CD4-positive, alpha-beta T cell treated with Interleukin-17A for 4 hours (primary cell): ENCODE measurements at places on chromosomes 5 and 9.
A peak's percentile ranks its signal among the peaks of the same experiment; 100 is the strongest.

- DNase-seq: no peak
Observed at GRCh38 chr5:72427488-72428437, 79.4 kb downstream of the ZNF366 start.

DNA sequence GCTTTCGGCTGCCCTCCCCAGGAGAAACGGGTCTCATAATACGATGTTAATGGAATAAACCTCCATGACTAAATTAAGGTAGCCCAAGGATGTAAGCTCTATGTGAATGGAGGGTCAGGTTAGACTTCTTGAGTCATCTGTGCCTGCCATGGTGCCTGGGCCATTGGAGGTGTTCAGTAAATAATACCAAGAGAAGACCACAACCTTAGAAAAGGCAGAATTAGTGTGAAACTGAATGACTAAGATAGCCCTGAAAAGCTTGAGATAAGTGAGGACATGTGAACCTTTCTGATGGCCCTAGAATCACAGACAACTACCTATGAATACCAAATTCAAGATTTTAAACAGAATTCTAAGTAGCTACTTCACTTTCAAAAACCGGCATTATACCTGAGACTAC lies 160.6 kb downstream of the KIAA0825 start:
- no peak for DNase-seq

GRCh38 chr5:77637170-77637997 lies 1.1 kb downstream of the OTP start:
- DNase-seq: no peak

DNA sequence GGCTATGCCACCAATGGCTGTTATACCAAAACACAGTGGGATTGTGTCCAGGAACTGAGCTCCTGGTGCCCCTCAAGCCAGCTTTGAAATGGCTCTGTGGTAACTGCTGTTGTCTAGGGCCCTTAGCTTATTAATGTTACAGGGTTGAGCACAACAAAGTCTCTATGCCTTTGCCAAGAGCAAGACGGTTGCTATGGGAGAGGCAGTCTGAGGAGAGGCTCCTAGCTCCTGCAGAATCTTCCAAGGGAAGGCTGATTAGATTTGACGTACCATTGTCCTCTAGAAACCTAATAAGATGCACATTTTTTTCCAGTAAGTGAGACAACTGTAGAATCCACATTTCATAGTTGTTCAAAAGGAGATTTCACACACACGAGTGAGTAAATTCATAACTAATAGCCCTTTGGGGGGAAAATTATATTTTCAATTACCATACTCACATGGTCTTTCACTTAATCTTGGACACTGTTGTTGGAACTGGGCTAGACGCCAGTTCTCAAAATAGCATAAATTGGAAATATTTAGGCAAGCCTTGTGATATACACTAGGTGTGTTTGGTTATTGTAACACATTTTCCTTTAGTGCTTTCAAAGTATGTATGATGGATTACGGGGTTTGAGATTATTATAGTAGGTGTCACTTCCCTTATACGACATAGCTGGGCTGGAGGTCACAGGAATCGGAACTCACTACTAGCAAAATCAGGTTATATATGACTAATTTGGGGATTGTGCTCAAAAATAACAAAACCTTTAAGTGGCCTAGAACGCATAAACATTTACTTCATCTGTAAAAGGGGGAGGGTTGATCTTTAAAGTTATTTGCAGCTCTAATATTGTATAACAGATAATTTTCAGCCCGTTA lies 186.3 kb upstream of the EGFLAM start:
- DNase-seq: no peak

- no peak for DNase-seq
Observed at GRCh38 chr5:149213264-149213880, 58.3 kb upstream of the AFAP1L1 start.

- no peak for DNase-seq
Observed at GRCh38 chr9:114336699-114337395, 7.2 kb downstream of the ORM2 start.

GRCh38 chr9:133677126-133678010 lies 41.2 kb downstream of the DBH start:
- DNase-seq: peak; percentile 77

DNA sequence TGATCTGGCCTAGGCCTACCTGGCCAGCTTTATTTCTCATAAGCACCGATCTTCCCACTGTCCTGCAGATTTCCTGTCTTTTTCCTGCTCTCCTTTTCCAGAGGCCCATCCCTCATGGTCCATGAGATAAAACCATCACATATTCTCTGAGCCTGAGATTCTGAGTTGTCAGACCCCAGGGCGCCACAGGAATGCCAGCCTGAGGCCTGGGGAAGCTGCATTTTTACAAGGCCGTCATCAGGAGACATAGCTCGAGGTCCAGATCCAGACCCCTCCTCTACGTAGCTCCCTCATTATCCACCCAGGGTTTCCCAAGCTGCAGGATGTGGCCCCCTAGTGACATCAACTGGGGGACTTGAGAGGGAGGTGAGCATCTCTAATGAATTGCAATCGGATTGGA lies 204.3 kb downstream of the ATPSCKMT start:
- no peak for DNase-seq

DNA sequence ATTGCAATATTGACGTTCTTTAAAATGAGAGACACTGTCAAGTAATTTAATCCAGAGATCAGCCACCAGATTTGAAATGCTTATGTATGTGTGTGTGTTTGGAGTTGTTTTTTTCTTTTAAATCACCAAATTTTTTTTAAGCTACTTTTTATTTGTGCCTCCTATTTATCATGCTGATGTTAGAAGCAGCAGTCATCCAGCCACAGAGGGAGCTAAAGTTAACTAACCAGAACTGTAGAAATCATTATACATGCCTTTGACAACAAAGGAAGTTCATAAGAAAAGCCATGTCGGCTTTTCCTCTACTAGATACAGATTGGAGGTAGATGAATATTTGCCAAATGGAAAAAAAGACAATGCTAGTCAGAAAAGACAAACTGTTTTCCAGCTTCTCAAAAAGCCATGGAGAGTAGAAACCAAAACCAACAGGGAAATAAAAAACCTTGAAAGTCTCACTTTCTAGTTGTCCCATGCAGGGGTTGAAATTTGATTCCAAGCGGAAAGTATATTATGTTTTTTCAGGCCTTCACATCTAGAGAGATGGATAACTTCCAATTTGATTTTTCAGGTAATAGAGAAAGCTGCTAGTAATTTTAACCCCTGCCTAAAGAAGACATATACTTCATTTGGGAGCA lies 4.5 kb downstream of the PURA start:
- DNase-seq: no peak

GRCh38 chr9:109270971-109271925 lies 49.6 kb downstream of the EPB41L4B start:
- DNase-seq: no peak

DNA sequence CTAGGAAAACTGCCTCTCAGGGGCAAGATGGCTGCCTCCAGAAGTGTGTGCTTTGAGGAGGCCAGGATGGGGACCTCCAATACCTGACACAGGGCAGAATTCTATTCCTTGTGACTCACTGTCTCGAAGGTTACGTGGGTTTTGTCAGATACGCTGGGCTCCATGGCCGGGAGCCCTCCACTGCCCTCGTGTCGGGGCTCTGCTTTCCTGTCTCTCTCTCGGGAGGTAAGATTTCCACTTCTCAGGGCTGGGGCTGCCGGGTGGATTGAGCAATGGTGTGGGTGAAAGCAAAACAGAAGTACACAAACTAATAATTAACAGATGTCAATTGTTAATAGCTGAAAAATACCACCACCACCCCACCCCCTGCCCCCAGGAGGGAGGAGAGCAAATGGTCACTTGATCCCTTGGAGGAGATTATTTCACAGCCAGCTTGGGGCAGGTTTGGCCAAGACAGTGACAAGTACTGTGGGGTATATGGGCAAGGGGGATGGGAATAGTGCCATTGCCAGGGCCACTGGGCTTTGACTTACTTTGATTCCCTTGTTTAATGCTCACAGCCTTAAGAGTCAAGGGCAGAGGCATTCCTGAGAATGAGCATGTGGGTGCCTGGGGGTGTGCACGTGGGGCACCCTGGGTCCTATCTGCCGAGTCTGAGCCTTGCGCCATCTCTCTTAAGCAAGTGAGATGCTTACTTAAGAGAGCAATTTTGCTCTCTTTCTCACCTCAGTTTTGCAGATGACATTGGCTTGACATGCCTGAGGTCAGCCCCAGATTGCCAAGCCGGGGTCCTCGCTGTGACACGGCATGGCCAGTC lies 28.8 kb upstream of the DAB2IP start:
- no peak for DNase-seq

DNA sequence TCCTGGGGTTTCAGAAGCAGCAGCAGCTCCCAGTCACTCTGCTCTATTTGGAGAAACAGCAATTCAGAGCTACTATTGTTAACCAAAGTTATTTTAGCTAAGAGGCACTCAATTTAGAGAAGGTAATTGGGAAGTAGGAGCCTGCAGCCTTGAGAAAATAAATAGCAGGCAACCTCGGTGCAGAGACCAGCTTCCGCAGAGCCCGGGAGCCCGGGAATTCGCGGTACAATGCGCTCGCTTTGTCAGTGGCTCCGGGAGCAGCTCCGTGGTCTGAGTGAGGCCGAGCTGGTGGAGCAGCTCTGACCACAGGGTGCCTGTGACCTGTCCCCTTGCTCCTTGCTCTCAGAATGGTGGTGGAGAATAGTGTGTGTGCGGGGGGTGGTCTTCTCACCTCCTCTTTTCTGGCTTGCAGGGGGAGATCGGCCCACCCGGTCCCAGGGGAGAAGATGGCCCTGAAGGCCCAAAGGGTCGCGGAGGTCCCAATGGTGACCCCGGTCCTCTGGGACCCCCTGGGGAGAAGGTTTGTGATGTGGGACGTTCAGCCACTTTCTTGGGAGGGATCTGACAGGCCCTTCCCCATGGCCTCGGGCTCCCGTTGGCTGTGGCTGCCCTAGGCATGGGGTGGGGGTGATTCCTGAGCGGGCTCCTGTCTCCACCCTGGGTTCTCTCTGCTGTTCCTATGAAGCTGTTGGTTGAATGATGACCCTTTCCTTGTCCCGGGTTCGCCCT lies 95.9 kb upstream of the FCN2 start:
- no peak for DNase-seq

DNA sequence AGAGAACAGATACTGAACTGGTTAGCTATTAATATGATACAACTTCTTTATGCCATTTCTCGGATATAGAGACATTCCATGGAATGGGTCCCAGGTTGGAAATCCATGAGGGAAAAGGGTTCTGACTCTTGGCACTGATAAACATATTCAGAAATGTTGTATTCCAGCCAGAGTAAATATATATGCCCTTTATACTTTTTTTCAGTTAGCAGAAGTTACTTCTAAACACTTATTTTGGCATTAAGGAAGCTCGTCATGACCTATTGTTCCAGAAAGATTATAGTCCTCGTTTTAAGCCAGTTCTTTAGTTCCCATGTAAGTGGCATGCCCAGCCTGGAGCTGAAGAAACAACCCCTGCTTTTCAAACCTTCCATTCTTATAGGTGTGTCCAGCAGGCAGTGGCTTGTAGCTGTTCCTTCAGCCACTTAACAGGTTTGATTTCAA lies 181.6 kb downstream of the CD180 start:
- no peak for DNase-seq

- peak; percentile 70 for DNase-seq
Observed at GRCh38 chr5:36876965-36877666, 547 bp downstream of the NIPBL start.

DNA sequence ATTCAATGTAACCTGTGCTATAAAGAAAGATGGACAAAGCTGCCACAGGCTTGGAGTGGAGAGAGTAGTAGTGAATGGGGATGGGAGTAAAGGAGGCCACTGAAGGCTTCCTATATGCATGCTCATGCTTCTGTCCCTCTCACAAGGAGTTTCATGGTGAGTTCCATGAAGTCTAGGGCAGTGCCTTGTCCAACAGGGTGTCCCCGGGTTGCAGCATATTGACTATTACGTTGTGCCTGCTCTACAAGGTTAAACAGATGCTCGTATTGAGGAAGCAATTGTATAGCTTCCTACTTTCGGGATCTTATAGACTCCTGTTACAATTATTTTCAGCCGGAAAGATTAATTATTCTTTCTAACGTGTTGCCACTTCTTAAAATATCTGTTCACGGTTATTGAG lies 129.1 kb upstream of the PIK3R1 start:
- no peak for DNase-seq

GRCh38 chr5:143213231-143213850 lies 190.1 kb downstream of the NR3C1 start:
- DNase-seq: no peak

- no peak for DNase-seq
Observed at GRCh38 chr5:125012727-125013451, 266.4 kb upstream of the ZNF608 start.

GRCh38 chr5:73764586-73764985 lies 138.6 kb downstream of the ARHGEF28 start:
- DNase-seq: no peak
